ENCODE measurements at places on chromosomes 5 and 9.

GRCh38 chr5:109590799-109591198 lies 98.9 kb upstream of the MAN2A1 start:
- no peak for DNase-seq

- no peak for DNase-seq
Observed at GRCh38 chr9:95132366-95133324, 184.9 kb downstream of the FANCC start.

- no peak for DNase-seq
Observed at GRCh38 chr5:93967923-93968322, 226.5 kb upstream of the POU5F2 start.

GRCh38 chr9:81211741-81212140 lies 477.6 kb downstream of the TLE1 start:
- DNase-seq = no peak

- no peak for DNase-seq
Observed at GRCh38 chr9:80954521-80954920, 734.8 kb downstream of the TLE1 start.

DNA sequence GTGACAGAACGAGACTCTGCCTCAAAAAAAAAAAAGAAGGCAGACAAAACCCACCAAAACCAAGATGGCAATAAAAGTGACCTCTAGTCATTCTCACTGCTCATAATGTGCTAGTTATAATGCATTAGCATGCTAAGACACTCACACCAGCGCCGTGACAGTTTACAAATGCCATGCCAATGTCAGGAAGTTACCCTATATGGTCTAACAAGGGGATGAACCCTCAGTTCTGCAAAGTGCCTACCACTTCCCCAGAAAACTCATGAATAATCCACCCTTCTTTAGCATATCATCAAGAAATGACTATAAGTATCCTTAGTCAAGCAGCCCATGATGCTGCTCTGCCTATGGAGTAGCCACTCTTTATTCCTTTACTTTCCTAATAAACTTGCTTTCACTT lies 4.7 kb upstream of the BICD2 start:
- DNase-seq = no peak

DNA sequence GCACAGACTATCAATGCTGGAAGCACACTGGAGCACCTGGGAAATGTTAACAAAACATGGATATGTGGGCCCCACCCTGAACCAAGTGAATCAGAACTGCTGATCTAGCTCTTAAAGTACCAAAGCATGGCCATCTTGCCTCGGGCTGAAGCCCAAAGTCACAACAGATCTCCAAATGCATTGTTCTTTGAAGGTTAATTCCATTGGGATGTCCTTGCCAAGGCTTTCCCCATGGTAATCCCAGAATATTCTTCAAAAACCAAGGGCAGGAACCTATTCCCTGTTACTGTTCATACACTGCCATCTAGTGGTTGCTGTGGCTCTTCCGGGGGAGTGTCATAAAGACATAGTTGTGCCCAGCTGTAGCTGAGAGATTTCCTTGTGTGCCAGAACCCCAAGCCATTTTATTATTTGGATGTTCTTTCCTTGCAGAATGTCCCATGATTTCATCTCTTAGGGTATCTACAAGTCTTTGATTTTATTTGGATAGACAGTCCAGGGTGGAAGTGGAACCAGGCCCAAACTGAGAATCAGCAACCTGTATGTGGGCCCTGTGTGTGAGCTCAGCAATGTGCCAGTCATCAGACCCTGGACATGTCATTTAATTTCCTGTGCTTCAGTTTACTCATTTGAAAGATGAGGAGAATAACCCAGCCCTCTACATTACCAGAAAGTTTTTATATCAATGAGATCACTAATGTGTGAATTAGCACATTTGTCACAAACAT lies 290.0 kb downstream of the ACTL7B start:
- no peak for DNase-seq

GRCh38 chr9:80664327-80665210 lies 1024.8 kb downstream of the TLE1 start:
- no peak for DNase-seq

- no peak for DNase-seq
Observed at GRCh38 chr9:6945816-6946215, 188.0 kb downstream of the KDM4C start.

DNA sequence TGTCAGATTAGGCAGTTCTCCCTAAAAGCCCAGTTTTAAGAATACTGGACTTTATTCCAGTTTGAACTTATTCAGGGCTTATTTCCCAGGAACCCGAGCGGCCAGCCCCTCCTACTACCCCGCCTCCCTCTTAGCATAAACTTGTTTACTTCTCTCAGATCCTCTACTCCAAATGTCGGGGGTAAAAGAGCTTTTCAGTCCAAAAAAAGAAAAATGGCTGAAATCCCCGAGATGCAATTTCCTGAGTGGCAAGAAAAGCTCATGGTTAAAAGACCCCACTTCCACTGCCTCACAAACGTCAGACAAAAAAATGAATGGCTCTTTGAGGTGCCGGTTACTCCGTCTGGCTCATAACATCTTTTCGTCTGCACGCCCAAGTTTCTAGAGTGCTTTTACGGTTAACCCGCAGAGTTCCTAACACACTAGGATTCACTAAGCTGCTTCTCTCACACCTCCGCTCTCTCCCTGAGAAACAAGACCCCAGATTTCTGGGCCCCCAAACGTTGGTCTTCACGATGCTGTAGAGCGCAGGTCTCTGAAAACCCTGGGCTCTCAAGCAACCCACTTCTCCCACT lies 402 bp downstream of the BRD8 start:
- DNase-seq = no peak

DNA sequence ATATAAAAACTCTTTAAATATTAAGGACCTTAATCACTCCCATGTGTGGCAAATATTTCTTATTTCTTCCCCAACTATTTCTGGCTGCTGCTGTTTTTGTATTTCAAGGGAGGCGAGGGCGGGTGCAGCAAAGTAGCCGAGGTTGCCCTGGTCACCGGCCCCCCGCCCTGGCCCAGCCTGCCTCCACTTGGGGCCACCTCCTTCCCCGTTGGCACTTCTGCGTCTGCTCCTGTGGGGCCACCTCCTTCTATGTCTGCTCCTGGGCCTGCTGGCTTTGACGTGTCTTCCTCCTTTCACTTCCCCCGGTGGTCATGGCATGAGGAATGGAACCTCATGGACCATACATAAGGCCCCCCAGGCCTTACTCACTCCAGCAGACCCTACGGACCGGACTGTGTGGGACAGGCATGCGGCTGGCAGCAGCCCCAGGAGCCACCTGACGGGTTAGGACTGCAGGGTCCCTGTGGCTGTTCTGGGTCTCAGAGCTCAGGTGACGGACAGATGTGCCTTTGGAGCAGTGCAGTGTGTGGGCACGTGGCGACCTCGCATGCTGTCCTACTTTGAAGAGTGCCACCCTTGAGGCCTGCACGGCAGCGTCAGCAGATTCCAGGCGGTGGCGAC lies 5.8 kb upstream of the ENTPD8 start:
- no peak for DNase-seq

GRCh38 chr5:32645246-32645645 lies 59.9 kb downstream of the SUB1 start:
- DNase-seq = no peak

DNA sequence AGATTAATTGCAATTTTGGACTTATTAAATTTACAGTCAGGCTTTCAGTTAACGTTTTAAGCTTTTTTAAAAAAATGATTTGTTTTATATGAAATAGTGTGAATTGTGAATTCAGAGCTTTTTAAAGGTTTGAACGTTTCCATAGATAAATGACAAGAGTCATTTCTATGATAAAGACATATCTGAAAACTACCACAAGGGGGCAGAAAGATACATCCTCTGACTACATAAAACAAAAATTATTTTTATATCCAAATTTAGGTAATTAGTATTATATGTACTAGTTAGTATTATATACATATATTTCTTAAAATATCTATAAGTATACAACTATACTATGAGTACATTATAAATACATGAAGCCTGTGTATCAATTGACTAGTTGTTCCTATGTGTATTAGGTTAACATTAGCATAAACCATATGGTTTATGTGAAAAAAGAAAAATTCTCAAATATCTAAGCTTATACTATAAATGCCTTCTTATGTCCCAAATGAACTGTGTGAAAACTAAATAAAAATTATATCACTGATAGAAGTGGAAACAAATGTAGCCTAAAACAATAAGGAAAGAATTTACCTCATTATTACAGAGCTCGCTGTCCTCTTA lies 155.2 kb downstream of the MEF2C start:
- no peak for DNase-seq

GRCh38 chr9:122186777-122187470 lies 27.2 kb downstream of the MORN5 start:
- DNase-seq = no peak

DNA sequence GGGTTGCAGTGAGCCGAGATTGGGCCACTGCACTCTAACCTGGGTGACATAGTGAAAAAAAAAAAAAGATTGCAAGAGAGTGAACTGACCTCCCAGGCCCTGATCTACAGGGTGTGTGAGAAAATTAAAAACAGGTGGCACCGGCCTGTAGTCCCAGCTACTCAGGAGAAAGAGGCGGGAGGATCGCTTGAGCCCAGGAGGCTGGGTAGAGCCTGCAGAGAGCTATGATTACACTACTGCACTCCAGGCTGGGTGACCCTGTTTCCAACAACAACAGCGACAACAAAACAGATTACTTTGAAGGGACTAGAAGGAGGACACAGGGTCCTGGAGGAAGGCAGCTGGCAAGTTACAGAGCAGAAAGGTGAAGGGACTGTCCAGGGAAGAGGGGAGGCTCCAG lies 42.2 kb upstream of the FABP6 start:
- DNase-seq = no peak

DNA sequence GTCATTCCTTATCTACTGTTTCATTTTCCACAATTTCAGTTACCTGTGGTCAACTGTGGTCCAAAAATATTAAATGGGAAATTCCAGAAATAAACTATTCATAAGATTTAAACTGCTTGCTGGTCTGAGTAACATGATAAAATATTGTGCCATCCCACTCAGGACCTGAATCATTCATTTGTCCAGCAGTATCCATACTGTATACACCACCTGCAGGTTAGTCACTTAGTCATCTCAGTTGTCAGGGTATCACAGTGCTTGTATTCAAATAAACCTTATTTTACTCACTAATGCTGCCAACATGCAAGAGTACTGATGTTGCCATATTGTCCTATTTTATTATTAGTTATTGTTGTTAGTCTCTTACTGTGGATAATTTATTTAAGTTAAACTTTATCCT lies 139.7 kb downstream of the FBXO4 start:
- DNase-seq = no peak

DNA sequence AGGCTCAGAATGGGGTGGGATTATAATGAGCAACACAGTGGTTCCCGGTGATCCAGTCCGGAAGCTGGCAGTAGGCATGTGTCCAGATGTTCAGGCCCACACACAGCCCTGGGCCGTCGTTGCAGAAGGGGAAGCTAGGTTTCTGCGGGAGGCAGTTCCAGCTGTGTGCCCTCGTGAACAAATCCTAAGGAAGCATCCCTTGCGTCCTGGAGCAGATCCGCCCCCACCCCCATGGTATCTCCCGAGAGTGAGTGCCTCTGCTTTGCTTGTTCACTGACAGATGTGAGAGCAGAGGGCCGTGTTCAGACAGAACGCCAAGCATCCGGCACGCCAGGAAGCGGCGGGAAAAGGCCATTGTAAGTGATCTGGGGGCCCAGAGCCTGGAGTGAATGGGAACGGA lies 104.8 kb downstream of the PDE6A start:
- no peak for DNase-seq

DNA sequence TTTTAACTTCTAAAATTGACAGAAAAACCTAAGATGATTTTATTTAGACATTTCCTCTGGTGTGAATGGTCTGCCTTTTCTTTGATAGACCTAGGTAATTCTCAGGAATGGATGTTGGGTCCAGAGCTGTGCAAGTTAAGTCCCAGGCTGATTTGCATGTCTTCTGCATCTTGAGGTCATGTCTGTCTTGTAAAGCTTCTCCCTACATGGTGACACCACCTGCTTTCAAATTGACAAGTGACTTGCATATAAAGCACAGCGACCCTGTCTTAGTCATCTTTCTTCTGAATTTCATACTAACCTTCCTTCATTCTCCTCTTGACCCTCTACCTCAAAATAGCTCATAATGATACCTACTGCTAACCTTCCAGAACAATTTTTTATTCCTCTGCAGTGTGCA lies 29.2 kb downstream of the OSTF1 start:
- DNase-seq = no peak

DNA sequence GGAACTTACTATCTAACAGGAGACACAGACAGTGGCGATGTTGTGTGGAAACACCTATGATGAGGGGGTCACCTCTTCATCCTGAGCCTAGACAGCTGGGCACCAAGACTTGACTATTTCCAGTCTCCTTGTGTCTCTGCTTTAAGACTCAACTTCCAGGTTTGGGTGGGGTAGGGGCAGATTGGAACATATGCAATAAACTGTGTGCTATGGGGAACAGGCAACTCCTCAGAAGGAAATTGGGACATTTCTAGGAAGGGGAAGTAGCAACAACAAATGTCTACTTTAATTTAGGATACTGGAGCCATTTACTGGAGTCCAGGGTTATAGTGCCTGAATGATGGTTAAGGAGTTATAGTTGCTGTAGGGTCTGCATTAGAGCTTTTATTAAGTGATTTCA lies 57.3 kb downstream of the FGF18 start:
- no peak for DNase-seq

GRCh38 chr5:139745132-139745799 lies 50.3 kb upstream of the PSD2 start:
- no peak for DNase-seq

Data from activated T-cell treated with anti-CD3 and anti-CD28 coated beads, Interleukin-2, amount 50 U/mL, for 4 hours (primary cell).